ENCODE measurements at places on chromosomes 6 and 20.
A peak's percentile ranks its signal among the peaks of the same experiment; 100 is the strongest.

DNA sequence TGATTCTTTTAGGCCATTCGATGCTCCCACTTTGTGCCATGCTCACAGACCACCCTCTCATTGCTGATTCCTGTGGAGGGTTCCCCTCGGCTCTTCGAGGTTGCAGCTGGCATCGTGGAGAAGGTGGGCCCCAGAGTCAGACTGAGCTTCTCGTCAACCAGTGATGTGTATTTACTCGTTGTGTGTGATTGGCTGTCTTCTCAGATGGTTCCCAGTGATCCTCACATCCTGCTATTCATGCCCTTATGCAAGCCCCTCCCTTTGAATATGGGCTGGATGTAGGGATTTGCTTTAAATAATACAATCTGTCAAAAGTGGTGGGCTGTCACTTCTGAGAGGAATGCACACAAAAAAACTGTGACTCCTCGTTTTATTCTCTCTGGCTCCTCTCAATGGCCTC is 99.6 kb upstream of the ENPP5 start:
- no peak for DNase-seq

DNA sequence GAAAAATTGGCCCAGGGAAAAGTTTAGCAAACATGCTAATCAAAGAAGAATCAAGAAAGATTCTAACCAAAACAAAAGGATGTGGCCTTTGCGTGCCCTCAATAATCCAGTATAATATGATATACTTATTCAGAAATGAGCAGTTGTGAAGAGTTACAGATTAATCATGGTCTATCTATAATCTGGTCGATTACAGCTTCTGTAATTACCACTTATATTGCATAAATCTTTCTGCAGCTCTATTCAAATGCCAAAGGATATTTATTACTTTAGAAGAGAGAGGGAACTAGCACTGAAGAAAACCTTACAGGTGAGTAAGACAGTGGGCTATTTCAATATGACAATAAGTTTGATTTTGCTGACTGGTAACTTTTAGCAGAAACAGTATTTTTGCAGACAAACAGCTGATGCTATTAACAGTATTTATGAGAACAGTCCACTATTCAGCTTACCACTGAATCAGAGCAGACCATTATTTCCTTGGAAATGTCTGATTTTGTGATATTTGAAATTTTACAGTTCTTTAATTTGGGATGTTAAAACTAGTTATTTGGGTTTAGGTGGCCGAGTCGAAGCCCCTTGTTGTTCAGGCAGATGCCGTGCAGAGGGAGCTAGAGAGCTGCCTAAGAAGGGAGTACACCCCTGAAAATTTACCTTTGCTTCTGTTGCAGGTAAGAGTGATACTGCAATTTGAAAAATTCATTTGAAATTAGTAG is 92.2 kb downstream of the CEP57L1 start:
- peak; percentile 51 for DNase-seq

GRCh38 chr6:119858901-119859300 is 509.3 kb upstream of the MAN1A1 start:
- DNase-seq: no peak

GRCh38 chr6:55918639-55919038 is 43.2 kb upstream of the BMP5 start:
- DNase-seq: no peak

DNA sequence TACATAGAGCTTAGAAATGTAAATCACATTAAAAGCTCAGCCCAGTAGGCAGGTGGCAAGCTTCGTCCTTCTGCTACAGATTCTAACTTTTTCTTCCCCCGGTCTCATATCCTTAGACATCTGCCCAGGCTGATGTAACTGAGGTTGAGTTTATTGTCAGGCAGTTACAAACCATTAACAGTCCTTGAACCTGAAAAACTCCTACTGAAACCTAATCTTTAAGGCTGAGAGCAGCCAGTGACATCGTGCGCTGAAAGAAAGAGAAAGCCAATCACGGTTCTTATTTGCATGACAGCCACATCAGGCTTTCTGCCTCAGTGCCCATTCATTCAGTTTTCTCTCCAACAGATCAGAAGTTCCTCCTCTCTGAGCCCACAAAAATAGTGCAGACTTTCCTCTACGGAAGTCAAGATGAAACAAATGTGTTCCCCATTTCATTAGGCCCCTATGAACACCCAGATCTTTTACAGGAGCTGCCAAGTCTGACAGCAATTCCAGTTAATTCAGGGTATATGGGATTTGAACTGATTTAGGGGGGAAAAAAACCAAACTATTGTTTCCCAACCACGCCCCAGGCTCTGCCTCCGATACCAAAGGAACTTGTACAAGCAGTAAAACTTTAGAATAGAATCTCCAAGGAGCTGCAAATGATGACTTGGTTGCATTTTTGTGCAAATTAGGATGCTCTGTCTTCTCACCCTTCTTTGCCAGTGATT is at the start of gene NHSL1:
Gene NHSL1 (minus strand): TSS at position 192 of the 716 bp plus-strand sequence. CDS start 204 bp downstream, outside the sequence.
- DNase-seq: peak; percentile 48

- DNase-seq: no peak
Measured at GRCh38 chr6:1039746-1040145, 272.2 kb upstream of the FOXQ1 start.

DNA sequence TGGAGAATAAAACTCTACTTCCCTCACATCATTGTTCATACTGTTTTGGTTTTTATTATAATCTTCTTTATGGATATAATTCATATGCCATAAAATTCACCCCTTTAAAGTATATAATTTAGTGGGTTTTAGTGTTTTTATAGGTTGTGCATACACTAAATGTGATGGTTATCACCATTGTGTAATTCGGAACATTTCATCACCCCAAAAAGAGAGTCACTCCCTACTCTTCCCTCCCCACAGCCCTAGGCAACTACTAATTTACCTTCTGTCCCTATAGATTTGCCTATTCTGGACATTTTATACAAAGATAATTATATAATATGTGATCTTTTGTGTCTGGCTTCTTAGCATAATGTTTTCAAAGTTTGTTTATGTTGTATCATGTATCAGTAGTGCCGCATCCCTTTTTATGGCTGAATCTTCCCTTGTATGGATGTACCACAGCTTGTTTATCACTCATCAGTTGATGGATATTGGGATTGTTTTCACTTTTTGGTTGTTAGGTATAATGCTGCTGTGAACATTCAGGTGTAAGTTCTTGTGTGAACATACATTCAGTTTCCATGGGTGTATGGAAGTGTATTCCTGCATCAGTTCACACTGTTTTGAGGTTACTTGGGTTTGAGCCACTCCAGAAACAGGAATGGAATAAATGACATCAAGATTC is 4.2 kb downstream of the TM9SF4 start:
- DNase-seq: no peak

DNA sequence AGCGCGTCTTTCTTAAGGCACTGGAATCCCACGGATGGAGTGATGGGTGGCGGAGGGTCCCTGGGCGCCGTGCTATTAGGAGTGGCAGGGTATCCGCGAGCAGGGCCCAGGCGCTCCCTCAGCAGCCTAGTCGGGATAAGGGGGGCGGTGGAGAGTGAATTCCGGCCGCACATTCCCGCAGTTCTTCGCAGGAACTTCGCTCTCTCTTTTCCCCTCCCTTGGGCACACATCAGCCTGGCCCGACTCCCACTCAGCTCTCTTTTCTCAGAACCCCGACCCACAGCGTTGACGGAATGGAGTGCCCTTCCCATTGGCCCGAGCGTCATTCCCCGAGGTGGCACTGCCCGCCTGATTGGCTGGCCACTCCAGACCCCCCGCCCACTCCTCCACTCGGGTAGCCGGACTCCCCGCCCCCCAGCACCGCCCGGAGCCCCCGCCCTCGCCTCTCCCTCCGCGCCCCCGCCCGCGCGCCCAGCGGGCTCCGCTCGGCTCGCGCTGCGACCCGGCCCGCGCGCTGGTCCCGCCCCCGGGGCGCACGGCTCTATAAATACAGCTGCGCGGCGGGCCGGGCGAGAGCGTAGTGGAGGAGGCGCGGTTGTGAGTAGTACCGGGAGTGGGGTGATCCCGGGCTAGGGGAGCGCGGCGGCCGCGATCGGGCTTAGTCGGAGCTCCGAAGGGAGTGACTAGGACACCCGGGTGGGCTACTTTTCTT is at the start of gene ID4:
Gene ID4 (plus strand): TSS at position 572 of the 712 bp plus-strand sequence. CDS start 385 bp downstream, outside the sequence.
- peak; percentile 93 for DNase-seq

- no peak for DNase-seq
Measured at GRCh38 chr6:159062976-159063375, 18.2 kb upstream of the TAGAP start.

DNA sequence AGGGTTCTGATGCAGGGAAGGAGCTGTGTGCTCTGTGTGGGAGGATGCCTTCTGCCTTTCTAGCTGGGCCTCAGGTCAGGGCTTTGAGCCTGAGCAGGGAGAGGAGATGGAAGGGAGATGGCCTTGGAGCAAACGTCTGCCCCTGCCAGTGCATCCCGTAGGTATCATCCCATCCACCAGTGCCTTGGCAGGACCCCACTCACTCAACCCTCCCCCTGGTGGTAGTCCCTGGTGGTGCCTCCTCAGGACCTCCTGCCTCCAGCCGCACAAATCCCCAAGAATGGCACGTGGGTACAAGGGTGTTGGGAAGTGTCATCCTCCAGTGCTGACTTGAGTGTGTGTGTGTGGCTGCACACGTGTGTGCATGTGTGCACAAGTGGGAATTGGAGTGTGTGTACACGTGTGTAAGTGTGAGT is 23.1 kb upstream of the MICB start:
- DNase-seq: no peak

DNA sequence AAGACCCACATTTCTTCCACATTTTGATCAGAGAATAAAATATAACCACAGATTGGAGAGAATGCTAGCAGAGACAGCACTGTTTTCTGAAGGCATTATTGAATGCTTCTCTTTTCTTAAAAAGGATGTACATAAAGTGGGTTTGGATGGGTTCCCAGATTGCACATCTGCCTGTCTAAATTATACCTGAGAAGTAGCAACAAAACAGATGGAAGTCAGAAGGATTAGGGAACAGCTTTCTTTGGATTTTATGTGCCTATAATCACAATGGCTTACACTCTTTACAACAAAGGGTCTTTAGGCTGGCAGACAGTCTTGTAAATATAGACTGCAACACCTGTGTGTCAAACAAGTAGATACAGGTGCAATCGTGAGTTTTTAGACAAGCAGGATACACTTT is 622.2 kb upstream of the MANEA start:
- DNase-seq: no peak

DNA sequence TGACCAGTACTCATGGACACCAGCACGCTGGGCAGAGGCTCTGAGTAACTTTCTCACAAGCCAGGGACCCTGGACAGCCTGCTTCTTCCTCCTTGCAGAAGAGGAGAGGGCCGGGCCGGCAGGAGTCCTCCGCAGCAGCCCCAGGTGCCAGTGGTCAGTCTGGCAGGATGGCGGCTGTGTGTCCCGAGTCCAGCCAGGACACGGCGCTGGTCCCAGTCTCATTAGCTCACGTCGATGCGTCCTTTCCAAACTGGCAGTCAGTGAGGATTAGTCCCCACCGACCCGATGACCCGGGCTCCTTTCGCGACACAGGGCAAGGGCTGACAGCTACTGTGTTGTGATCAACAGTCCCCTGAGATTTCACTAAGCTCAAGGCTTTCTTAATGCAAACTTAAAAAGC is 267.0 kb downstream of the TAF4 start:
- no peak for DNase-seq

- DNase-seq: no peak
Measured at GRCh38 chr6:72954716-72955115, 270.6 kb downstream of the KHDC1L start.

DNA sequence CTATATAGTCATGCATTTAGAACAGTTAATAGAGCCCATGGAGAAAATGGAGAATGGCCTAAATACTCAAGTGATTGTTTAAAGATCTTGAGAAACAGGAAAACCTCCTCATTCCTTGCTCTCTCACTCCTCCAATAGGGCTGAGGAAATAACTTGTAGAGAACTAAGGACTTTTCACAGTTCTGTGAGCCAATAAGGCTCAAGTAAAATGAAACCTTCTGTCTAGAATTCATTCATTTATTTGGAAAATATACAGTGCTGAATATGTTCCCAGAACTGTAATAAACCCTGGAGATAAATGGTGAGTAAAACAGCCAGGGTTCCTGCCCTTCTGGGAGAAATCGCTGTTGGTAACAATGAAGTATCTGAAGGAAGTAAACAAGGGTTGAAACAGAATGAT is 35.3 kb downstream of the ELOVL2 start:
- no peak for DNase-seq

DNA sequence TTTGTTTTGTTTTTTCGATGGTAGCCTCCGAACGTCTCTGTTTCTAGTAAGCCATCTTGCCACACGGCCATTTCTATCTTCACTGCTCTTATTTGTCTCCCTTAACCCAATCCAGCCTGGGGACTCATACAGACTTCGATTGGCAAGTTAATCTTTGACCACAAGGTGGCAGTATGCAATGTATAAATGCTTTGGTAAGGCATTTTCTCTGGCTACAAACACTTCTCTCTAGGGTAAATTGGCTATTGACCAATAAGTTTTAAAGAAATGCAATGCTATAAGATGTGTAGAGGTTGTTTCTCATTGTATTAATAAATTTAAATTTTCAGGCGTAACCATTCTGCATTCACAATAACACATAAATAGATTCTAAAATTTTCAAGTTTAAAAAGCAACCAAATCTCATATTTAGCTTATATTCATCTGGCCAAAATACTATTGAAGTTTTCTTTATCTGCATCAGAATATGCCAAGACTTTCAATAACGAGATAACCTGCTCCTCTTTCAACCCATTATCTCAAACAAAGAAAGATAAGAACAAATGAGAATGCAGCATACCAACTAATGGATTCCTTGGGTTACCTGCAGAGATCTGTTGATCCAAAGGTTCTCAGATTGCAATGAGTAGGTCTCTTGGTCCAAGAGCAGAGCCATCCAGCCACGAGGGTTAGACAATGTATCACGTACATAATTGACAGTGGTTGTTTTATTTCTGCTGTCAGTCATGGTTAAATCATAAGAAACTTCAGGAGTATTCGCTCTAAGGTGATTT is 231.9 kb downstream of the PKHD1 start:
- DNase-seq: no peak

DNA sequence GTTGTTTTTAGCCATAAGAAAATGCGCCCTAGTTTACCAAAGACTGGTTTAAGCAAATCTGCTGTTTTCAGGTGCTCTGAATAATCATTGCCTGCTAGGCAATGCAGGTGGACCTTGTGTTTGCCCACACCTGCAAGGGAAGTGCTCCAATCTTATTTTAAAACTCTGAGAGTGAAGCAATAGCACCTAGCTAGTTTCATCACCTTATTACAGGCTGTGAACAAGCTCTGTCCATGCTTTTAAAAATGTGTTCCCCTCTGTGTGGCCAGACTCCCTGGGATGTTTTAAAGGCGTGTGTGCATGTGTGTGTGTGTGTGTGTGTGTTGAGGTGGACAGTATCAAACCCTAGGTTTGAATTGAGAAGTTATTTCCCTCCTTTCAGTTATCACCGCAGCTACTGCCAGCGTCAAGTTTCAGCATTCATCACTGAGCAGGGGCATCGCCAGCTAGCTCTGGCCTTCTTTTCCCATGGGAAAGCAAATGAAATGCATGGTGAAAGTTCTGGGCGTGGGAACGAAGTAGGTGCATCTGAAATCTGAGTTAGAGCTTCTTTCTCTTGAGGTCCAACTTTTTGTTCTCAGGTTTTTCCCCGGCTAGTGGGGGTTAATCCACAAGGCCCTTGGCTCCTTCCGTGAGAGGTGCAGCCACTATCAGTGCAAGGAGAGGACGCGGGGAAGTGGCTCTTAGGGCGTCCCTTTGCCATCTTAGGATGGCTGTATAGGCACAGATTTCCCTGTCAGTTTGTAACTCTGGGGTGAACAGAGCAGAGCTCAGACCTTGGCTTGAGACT is 30.8 kb downstream of the DUSP22 start:
- DNase-seq: no peak

- DNase-seq: no peak
Measured at GRCh38 chr20:59165891-59166709, 2.5 kb downstream of the ZNF831 start.

GRCh38 chr6:82959385-82959941 is 106.2 kb downstream of the UBE3D start:
- DNase-seq: no peak

- no peak for DNase-seq
Measured at GRCh38 chr20:3842348-3842930, 4.2 kb upstream of the MAVS start.
